Stimulated activated CD4-positive, alpha-beta T cell treated with anti-CD3 and anti-CD28 coated beads, Interleukin-1b, Interleukin-23, amount 100 ng/mL, for 4 hours (primary cell): ENCODE measurements at places on chromosomes 4 and X.

- DNase-seq, result no peak
Measured at GRCh38 chr4:115310641-115311040, 197.2 kb upstream of the NDST4 start.

DNA sequence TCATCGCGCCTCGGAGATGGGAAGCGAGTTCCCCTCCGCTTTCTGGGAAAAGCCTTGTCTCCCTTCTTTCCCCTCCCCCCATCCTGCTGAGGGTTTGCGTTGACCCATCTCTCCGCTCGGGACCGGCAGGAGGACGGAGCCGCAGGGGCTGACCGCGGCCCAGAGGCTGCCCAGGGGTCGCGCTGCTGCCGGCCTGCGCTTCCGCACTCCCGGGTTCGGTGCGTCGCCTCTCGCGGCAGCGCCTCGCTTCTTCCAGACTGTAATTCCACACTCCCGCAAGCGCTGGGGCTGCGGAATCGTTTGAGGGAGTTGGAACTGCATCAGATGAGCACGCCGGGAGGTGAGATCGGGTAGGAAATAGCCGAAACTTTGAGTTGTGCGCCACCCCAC lies 88.3 kb downstream of the BCOR start:
- no peak for DNase-seq

- DNase-seq, result no peak
Measured at GRCh38 chrX:125205918-125206665, 113.6 kb upstream of the TEX13C start.

GRCh38 chrX:110103344-110103743 lies 100.4 kb downstream of the TMEM164 start:
- no peak for DNase-seq

GRCh38 chrX:65894133-65894532 lies 145.7 kb downstream of the VSIG4 start:
- no peak for DNase-seq

- DNase-seq, result peak; percentile 5
Measured at GRCh38 chrX:114611018-114611619, 27.2 kb downstream of the HTR2C start.

GRCh38 chr4:186814535-186815070 lies 90.9 kb upstream of the FAT1 start:
- no peak for DNase-seq

GRCh38 chr4:23768541-23768940 lies 121.3 kb downstream of the PPARGC1A start:
- DNase-seq, result no peak

- DNase-seq, result no peak
Measured at GRCh38 chr4:3291411-3291968, 1.3 kb upstream of the RGS12 start.

- no peak for DNase-seq
Measured at GRCh38 chr4:71976523-71976922, 55.3 kb upstream of the NPFFR2 start.

GRCh38 chrX:50202539-50202938 lies 1.7 kb upstream of the AKAP4 start:
- DNase-seq, result no peak

DNA sequence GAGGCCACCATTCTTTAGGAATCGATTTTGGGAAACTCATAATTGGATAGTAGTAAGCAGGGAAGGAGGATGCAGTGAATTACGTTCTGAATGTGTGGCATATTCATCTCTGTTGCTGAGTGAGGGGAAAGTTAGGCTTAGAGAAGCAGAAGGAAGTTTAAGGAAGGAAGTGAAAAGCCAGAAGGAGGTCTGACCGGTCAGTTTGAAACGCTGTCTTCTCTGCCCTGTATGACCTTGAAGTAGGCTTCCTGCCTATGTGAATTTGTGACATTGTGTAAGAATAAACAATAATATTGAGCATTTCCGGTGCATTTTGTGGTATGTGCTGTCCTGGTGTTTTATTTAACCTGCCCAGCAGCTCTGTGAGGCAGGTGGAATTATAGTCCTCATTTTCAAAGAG lies 67.3 kb downstream of the PDLIM5 start:
- DNase-seq, result no peak

GRCh38 chr4:142705820-142706219 lies 140.3 kb downstream of the INPP4B start:
- DNase-seq, result no peak

DNA sequence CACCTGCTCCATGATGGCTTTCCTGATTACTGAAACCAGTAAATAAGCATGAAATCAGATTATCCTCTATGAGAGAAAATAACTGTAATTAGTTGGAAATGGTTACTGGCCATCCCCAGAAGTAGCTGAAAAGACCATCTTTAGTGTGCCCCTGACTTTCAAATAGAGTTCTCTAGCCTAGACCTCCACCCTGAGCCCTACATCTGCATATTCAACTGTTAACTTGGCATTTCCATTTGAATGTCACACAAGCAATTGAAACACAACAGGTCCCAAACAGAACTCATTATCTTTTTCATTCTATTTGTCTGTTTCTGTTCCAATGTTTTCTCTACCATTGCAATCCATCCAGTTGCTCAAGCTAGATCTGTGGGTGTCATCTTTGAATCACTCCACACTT lies 952.3 kb downstream of the RPA4 start:
- no peak for DNase-seq

DNA sequence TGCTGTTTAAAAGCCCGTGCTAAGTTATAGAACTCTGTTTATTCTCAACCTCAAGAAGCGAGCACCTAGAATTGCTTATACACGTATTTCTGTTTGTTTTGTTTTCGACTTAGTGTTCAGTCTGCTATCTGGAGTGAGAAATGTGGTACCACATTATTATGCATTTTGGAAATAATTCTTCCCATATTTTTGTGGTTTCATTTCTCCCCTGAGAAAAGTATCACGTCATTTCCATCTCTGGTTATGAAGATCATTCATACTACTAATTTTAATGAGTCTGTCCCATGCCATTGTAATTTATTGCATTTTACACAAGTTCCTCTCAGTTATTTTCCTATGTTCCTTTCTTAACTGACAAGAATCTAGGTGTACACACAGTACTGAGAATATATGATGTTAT lies 186.0 kb downstream of the DCHS2 start:
- no peak for DNase-seq

- no peak for DNase-seq
Measured at GRCh38 chrX:22105231-22105630, 73.1 kb downstream of the PHEX start.

DNA sequence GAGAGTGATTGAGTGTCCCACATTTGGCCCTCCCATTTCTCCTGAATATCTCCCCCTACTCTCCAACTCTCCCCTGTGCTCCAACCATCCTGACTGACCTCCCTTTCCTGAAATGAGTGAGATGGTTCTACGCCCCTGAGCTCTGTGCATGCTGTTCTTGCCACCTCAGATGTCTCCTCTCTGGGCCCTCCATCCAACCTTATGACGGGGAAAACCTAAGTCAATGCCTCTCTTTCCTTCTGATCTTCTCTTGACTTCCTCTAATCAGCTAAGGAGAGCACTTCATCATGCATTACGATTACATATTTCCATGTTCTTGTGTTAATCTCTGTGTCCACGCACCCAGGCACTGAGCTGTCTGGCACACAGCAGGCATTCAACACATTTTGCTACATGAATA lies 1.1 kb upstream of the TNIP3 start:
- no peak for DNase-seq

- DNase-seq, result no peak
Measured at GRCh38 chr4:107718351-107718965, 1.6 kb downstream of the PAPSS1 start.

DNA sequence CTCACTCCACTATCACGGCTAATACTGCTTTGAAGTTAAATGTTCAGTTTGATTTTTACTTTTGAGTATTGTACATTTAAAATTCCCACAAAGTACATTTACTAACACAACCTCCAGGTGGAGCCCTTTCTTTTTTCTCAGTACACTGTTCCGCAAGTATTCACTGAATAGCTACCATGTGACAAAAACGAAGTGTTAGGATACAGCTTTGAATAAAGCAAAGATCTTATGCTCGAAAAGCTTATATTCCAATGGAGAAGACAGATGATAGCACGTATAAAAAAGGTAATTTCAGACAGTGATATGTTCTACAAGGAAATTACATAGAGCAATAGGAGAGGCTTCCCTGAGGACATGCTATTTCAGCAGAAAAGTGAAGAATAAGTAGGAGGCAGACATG lies 60.7 kb upstream of the ABCG2 start:
- no peak for DNase-seq

GRCh38 chr4:116585246-116585645 lies 500.1 kb downstream of the TRAM1L1 start:
- no peak for DNase-seq

DNA sequence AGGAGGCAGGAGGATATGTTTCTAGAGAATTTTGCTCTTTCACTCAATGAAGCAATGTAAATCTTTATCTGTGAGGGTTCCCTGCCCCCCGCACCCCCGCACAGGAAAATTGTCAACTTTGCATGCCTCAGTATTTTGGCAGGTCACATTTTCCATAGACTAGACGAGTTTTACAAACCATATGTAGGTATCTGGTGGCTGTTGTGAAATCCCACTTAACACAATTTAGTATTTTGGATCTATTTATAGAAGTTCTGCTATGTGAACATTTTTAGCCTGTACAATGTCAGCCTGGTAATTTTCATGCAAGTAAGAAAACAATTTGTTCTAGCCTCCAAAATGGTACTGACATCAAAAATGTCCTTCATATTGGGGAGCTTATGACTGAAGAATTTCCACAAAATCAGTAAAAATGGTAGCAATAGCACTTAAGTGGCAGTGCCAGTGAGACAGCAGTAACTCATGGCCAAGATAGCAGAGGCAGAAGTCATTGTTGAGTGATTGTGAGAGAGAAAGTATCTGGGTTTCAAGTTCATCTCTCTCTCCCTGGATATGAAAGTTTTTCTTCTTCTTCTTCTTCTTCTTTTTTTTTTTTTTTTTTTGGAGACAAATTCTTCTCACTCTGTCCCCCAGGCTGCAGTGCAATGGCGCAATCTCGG lies 12.4 kb upstream of the FRYL start:
- no peak for DNase-seq

DNA sequence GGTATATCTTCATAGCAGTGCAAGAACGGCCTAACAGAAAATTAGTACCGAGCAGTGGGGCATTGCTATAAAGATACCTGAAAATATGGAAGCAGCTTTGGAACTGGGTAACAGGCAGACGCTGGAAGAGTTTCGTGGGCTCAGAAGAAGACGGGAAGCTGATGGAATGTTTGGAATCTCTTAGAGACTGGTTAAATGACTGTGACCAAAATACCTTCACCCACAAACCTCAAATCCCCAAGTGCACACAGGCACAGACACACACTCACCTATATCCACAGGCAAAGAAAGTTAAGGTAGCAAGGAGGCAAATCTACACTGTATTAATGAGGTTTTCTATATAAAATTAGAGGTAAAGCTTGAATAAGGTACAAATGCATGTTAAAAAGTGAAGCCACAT lies 14.6 kb upstream of the SPRY1 start:
- no peak for DNase-seq

GRCh38 chr4:111650674-111651086 lies 494.6 kb upstream of the FAM241A start:
- no peak for DNase-seq

DNA sequence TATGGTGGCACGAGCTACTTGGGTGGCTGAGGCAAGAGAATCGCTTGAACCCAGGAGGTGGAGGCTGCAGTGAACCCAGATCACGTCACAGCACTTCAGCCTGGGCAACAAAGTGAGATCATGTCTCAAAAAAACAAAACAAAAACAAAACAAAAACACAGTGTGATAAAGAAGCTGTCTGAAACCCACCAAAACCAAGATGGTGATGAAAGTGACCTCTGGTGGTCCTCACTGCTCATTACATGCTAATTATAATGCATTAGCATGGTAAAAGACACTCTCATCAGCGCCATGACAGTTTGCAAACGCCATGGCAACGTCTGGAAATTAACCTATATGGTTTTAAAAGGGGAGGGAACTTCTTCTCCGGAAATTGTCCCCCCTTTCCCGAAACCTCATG lies 29.4 kb upstream of the OPHN1 start:
- DNase-seq, result peak; percentile 1

GRCh38 chr4:138650929-138651448 lies 364.6 kb upstream of the NOCT start:
- no peak for DNase-seq

DNA sequence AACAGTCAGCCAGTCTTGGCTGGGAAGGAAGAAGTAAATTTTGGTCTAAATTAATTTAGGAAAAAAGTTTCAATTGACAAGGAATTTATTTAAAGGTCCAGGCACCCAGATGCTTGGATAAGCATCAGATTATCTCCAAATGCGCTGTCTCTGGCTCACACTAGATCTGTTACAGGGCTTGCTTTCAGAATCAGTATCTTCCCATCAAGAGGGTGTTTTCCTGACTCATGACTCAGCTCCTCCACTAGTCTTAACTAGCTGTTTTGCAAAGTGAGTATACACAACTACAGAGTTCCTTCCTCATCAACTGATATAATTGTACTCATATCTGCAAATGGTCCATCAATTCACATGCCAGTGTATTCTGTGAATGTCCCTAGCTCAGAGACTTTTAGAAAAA lies 482.1 kb upstream of the CPEB2 start:
- no peak for DNase-seq

DNA sequence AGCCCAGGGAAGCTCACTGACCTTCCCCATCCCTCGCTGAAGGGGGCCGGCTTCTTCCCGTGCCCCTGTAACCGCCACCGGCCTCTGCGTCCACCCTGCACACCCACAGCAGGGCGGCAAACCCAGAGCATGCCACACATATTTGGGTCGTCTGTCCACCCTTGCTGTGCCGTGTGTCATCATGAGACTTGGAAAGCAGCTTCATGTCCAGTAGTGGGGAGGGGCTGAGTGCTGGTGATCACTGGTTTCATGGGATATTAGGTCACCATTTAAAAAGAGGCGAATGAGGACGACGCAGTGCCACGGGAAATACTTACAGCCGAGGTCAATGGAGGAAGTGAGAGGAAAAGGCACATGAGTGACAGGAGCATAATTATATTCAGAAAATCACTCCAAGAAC lies 74.8 kb downstream of the HTRA3 start:
- no peak for DNase-seq

DNA sequence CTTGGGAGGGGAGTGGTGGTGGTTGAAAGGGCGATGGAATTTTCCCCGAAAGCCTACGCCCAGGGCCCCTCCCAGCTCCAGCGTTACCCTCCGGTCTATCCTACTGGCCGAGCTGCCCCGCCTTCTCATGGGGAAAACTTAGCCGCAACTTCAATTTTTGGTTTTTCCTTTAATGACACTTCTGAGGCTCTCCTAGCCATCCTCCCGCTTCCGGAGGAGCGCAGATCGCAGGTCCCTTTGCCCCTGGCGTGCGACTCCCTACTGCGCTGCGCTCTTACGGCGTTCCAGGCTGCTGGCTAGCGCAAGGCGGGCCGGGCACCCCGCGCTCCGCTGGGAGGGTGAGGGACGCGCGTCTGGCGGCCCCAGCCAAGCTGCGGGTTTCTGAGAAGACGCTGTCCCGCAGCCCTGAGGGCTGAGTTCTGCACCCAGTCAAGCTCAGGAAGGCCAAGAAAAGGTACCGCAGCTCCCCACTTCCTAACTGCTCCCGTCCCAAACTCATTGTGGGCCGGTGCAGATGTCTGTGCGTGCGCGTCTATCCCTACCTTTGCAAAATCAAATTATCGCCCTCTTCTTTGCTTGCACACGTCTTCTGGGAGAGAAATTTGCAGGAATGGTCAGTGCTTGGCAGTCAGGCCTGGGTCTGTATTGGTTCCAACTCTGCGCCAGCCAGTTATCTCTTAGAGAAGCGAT lies 533 bp downstream of the IL15 start:
- DNase-seq, result peak; percentile 12
